ENCODE measurements at places on chromosomes 3 and 15.

DNA sequence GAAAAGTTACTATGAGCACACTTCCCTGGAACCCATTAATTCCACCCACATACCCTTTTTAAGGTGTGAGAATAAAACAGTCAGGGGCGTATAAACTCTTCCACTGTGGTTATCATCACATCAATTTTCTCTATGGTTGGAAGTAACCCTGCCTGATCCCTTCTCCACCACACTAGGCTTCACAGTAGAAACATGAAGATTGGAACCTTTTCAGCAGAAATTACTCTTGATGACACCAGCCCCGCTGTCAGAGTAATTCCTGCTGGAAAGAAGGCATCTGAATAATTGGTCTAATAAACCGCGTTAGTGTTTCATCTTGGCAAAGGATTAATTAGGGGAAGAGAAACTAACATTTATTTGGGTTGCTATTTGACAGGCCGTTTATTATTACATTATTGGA lies 278.4 kb downstream of the MFSD1 start:
- no peak for DNase-seq

DNA sequence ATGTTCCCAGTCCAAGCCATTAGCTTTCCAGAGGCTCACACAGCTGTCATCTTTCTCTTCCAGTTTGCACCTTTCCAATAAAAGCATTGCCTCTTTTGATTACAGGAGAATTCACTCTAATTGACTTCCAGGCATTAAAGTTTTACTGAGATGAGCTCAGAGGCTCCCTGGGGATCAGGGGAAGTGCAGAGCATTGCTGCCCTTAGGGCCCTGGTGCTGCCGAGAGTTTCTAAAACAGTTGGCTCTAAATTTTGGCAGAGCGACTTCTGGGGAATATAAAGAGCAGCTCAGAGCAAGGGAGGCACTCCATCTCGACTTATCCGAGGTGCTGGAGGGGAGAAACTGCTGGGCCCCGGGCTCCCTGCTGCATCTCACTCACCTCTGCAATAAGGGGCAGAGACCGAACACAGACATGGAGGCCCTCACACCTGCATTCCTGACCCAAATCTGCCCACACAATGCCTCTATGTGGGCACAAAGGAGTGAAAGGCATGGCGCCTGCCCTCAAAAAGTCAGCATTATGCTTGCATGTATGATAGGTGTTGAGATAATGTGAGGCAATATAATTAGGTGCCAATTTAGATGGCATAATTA lies 61.7 kb downstream of the SCN11A start:
- DNase-seq, result no peak

DNA sequence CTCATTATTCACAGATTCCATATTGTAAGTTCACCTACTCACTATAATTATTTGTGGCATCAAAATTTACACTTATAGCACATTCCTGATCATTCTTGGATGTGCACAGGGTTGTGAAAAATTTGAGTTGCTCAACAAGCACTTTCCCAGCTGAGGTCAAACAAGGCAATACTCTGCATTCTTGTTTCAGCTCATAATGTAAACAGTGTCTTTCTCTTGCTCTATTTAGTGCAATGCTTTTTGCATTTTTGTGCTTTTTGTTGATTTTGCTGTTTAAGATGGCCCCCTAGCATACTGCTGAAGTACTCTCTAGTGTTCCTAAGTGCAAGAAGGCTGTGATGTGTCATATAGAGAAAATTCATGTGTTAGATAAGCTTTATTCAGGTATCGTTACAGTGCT lies 66.7 kb upstream of the TNIK start:
- no peak for DNase-seq

DNA sequence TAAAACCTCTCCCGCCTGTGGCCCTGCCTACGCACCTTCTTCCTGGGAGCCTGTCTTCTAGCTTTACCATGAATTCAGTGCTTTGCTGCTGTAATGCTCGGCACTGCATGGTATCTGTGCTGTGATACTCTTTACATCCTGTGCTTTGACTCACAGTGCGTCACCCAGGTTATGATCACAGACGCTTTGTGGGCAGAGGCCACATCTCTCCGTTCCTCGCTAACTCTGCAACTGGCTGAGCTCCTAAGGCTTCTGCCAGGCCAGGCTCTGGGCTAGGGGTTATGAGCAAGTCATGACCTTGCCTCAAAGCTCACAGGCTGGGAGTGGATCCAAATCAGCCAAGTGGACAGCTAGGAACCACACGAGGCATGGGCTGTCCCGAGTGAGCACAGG lies 23.2 kb downstream of the SPTBN5 start:
- no peak for DNase-seq

DNA sequence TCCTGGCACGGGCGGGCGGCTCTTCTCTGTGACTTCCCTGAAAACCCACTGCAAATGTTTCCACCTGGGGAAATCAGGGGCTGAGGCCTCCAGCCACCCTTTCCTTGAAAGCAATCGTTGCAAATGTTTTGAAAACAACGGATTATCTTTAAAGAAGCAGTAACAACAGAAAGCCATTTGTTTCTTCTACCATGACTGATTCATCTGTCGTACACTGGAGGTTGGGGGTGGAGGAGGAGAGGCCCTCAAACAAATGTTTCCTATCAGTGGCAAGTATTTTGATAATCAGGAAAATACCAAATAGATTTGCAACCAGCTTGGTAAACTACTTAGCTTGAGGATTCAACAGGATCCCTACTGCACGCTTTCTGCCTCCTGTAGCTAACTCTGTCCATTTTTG lies 114.9 kb downstream of the PDZRN3 start:
- DNase-seq, result no peak

DNA sequence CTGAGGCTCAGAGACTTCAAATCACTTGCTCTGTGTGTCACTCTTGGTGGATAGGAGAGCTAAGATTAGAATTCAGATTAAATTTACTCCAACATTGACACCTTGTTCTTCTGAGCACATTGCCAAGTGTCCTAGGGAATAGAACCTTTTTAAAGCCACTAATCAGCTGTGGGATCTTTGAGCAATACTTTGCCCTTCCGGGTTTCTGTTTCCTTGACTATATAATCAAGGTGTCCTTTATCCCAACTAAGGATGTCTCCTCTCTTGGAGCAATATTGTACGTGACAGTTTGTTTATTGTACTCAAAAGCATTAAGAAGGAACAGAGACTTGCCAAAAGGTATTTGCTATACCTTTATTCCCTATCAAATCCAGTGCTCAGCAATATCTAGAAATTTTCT lies 170.9 kb upstream of the CADPS start:
- no peak for DNase-seq
